ENCODE measurements at places on chromosomes 6 and 20.

DNA sequence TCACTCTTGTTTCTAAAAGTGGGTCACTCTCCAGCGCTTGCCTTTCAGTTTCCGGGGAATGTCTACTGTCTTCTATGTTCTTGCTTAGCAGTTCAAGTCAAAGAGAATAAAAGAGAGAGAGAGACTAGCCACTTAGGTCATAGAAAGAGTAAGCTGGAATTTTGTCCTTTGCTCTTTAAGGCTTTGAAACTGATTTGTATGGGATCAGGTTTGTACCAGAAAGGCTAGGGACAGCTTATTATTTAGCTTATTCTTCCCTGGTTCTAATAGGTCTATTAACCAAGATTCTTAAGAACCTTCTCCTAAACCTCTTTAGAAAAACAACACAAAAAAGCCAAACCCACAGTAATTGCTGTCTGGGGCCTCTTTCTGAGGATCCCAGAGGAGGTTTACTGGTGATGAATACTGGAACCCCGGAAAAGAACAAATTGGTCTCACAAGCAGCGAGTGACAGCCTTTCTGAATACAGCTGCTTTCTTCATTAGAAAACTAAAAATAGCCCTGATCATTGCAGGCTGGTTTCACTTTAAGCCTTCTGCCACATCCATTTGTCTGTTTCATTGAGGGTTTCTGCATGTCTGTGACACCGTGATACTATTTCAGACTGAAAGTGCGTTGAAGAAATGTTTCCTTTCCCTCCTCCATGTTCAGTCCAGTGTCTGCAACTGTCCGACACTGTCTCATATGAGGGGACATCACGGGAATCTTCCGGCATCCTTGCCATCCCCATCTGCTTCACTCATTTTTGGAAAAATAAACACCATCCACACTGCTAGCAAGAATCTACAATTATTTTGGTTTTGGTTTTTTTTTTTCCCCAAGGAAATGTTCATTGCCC lies 75.1 kb upstream of the ATXN1 start:
- peak overlapping the region; percentile 25 for H3K4me3 ChIP-seq
- H3K27me3 ChIP-seq, result no peaks in the 10 kb centered on the region
- no peaks in the 10 kb centered on the region for H3K36me3 ChIP-seq
- DNase-seq, result no peak
- H3K4me1 ChIP-seq, result no peaks in the 10 kb centered on the region

DNA sequence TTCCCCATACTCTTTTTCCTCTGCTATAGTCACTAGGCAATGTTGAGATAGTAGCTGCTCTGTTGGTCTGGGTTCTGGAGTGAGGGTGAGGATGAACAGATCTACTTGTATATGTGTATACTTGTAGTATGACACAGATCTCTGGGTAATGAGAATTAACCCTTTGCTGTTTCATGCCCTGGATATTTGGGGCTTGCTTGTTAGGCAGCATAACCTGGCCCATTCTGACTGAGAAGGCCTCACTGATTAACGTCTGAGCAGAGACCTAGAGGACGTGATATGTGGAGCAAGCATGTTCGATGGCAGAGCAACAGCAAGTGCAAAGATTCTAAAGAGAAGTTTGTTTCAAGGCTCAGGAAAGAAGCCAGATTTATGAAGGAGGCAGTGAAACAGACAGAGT lies 94.4 kb downstream of the TRMT6 start:
- H3K36me3 ChIP-seq, result no peaks in the 10 kb centered on the region
- no peak for DNase-seq
- H3K4me3 ChIP-seq, result no peak overlapping the region
- H3K27me3 ChIP-seq, result no peaks in the 10 kb centered on the region

DNA sequence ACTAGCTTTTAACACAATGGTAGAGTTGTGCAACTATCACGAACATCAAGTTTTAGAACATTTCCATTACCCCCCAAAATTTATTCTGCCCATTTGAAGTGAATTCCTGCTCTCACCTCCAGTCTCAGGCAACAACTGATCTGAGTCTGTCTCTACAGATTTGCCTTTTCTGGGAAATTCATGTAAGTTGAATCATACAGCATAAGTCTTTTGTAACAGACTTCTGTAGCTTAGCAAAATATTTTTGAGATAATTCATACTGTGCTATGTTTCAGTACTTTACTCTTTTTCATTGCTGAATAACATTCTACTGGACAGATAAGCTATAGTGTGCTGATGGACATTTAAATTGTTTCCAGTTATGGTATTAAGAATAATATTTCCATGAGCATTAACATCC lies 447.3 kb upstream of the GJE1 start:
- H3K4me3 ChIP-seq, result no peak overlapping the region

DNA sequence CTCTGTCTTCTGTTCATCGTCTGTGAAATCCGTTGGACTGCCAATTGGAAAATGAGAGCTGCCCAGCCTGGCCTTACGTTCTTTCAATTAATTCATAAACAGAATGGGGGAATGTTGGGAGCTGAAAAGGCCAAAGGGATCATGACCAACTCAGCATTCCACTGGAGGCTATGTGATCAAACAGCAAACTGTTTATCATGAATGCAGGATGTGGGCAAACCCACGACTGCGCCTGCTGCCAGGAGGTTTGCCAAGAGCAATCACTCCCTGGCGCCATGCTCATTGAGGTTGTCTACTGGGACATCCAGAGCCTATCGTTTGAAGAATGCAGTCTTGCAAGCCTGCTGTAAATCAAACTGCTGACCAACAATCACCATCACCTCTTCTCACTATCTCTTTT lies 9.3 kb upstream of the FKBP1A start:
- no peaks in the 10 kb centered on the region for H3K4me1 ChIP-seq
- H3K36me3 ChIP-seq, result no peaks in the 10 kb centered on the region
- no peak overlapping the region for H3K4me3 ChIP-seq
- DNase-seq, result no peak
- H3K27me3 ChIP-seq, result no peaks in the 10 kb centered on the region

GRCh38 chr6:104558746-104559145 lies 301.0 kb downstream of the HACE1 start:
- H3K4me1 ChIP-seq, result no peaks in the 10 kb centered on the region
- H3K4me3 ChIP-seq, result no peak overlapping the region
- no peak overlapping the region for H3K27ac ChIP-seq
- DNase-seq, result no peak
- H3K36me3 ChIP-seq, result no peaks in the 10 kb centered on the region

- no peak for DNase-seq
- no peak overlapping the region for H3K27ac ChIP-seq
- no peaks in the 10 kb centered on the region for H3K36me3 ChIP-seq
- no peaks in the 10 kb centered on the region for H3K4me1 ChIP-seq
These were observed 579.1 kb downstream of the DOK5 start for GRCh38 chr20:55054453-55054852.

Data from ascending aorta (tissue), 2 donors.